ENCODE measurements at places on chromosomes 6 and 20.

GRCh38 chr6:1787894-1788293, 178.2 kb downstream of the FOXC1 start:
- DNase-seq: no peak

GRCh38 chr6:6796818-6797217, 208.3 kb downstream of the LY86 start:
- peak; percentile 50 for DNase-seq

DNA sequence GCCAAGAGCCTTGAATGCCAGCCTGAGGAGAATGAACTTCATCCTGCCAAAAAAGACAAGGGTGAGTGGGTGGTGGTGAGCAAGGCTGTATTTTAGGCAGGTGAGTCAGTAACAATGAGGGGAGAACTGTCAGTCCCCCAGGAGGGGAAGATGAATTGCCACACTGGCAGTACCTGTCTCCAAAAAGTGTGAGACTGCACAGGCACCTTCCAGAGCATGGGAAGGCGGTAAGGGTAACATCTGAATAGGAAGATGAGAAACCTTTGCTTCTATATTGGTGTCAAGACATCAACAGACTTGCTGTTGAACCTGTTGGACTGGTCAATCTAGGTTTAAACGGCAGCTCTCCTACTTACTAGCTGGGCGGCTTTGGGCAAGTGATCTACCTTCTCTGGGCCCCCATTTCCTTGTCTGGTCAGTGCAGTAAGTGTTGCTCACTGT, 30.9 kb downstream of the STK35 start:
- no peak for DNase-seq

- DNase-seq: no peak
These were observed 274.8 kb upstream of the EXOC2 start for GRCh38 chr6:967701-968100.

DNA sequence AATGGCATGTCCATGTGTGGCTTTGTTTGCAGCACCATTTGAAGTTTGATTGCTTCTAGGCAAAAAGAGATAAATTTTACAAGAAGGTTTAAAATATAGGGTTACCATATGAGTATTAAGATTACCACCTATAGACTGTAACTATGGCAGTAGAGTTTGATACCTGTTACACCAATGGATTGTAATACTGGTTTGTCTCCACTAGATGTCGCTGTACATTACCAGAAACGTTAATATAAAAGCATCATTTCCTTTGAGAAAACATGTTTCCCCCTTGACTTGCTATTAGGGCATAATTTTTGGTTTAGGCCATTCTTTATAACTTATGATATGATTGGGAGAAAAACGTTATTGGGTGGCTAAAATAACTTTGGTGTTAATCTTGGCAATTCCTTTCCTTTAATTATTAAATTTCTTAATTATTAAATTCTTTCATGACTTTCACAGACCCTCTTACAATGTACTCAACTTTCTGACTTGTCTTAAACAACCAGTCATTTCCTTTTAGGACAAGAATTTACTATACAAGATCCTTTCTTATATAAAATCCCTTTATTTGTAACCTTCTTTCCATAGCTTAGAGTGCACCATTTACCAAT, 42.8 kb downstream of the HLA-DPB1 start:
- DNase-seq: peak; percentile 84

DNA sequence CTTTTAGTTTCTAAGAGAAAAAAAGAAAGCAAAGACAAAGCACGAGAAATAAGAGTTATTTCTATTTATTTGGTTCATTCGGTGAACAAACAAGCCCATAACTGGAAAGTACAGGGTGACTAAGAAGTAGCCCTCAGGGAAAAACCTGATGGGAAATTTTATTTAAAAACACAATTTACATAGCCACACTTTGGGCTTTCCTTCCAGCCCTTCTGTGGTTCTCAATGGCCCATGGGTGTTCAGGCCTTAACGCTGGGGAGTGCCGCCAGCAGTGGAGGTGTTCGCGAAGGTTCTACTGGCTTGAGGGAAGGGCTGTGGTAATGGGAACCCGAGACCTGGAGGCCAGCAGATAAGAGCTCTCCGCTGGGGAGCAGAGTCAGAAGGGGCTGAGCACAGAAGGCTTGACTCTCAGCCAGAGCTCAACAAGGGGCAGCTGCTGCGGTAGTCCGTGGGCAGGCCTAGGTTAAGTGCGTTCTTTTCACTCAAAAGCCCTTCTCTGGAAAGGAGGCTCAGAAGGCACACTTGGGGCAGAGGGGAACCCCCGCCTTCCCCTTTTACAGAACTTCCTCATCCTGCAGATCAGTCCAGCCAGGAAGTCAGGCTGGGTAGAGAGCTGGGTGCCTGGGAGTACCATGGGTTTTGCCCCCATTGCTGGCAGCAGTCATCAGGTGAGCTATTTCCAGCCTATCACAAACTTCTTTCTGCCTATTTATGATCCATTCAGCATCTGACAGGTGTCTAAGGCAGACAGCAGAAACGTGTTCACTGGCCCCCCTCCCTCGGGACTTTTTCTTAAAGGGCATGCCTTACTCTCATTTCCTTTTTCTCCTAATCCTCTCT, 8.8 kb upstream of the CD83 start:
- DNase-seq: peak; percentile 98

DNA sequence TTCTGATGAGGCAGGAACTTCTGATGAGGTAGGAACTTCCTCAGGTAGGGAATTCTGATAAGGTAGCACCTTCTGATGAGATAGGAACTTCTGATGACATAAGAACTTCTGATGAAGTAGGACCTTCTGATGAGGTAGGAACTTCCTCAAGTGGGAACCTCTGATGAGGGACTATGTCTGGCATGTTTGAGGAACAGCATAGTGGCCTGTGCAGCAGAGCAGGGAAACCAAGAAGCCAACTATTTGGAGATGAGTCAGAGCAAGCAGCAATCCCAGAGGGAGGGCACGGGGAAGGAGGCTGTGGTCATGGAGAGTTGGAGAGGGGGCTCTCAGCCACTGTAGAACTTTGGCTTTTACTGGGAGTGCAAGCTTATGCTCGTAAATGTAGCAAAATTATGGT, 132.4 kb downstream of the CFAP61 start:
- DNase-seq: peak; percentile 31

- DNase-seq: peak; percentile 89
These were observed 11.7 kb upstream of the MAPK13 start for GRCh38 chr6:36118550-36119107.

DNA sequence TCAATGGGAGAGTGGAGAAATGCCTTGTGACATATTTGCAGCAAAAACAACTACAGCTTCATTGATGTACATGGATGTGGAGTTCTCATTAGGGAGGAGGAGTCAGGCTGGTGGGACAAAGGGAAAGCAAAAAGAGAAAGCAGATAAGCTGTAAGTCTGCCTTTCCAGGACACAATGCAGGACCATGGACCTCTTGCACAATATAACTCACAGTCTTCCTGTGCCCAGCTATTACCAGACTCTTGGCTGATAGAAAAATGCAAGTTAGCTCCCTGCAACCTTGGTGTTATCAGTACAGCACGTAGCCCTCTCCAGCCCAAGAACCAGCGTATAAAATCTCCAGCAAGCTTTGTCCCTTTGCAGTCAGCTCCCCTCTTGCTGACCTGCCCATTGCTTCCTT, 232.3 kb downstream of the NFATC2 start:
- no peak for DNase-seq

DNA sequence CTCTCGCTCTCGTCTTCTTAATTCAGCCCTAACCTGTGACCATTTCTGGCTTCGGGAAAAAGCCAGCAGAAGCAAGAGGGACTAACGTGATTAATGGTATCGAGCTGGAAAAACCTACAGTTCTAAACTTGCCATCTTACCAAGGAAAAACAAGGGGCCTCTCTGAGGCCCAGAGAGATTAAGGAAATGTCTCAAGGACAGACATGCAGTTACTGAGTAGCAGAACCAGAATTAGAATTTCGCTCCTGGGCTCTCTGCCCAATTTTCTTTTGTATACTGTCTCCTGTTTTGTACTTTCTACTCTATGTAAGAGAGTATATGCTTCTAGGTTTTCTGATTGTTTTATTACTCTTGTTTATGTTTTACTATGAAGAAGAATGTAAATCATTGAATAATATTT, 67.8 kb upstream of the LTV1 start:
- no peak for DNase-seq

GRCh38 chr6:157106487-157106886, 216.8 kb downstream of the TMEM242 start:
- no peak for DNase-seq

DNA sequence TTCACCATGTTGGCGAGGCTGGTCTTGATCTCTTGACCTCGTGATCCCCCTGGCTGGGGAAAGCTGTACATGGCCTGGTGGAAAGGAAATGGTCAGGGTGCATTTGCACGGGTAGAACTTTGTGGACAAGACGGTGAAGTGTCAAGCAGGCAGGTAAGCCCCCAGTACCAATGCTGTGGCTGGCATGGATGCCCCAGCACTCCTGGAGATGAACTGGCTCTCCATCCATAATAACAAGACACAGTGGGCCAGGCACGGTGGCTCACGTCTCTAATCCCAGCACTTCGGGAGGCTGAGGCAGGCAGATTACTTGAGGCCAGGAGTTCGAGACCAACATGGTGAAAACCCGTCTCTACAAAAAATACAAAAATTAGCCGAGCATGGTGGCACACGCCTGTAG, 37.3 kb upstream of the TMEM181 start:
- no peak for DNase-seq

DNA sequence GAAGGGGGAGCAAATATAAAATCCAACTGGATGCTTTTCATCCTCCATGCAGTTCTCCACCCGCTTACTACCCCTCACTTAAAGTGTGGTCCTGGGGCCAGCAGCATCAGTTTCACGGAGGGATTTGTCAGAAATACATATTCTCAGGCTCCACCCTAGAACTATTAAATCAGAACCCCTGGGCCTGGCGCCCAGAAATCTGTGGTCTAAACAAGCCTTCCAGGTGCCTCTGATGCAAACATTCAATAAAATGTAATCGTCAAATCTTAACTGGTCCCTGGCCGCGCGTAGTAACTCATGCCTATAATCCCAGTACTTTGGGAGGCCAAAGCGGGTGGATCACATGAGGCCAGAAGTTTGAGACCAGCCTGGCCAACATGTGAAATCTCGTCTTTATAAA, 47.7 kb downstream of the ATXN1 start:
- no peak for DNase-seq

DNA sequence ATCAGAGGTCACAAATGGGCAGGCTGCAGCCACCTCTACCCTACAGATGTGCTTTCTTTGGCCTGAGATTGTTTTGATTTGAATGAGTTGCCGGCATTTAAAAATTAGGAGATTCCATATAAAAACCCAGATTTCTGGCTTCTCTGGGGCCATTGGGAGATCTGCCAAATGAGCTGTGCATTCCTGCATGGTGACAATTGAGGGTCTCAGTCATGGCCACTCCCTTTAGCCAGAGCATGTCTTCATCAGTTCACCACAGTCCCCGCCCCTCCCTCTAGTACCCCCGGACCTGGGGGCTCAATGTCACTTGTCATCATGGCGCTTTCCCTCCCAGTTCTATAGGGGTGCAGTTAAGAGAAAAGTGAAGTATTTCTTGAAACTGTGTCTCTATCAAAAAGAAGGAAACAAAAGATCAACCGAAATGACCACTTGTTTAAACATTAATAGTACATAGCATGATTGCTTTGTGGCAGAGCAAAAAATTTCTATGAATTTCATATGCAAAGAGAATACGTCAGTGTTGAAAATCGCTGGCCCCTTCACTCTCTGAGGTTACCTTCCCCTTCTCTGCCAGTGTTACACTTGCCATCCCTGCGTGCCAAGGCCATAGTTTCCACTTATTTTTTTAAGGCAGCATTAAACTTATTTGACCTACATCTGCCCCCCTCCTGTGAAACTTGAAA, 21.1 kb downstream of the EYA2 start:
- no peak for DNase-seq

DNA sequence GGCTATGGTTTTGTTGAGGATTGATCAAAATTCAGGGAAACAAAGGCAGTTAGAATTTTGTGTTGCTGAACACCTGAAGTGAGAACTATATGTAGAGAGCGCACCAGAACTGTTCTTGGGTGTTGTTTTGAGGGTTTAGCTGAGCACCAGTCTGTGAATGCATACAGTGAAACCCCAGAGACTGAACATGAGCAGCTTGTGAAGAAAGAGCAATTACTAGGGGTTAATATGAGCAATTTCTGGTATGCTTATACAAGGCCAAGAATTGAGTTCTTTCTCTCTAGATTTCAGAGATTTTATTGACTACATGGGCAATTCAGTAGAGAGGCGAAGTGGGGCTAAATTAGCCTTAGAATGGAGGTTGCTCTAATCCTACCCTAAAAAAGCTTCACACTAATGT, 93.9 kb downstream of the CD2AP start:
- no peak for DNase-seq

- peak; percentile 52 for DNase-seq
These were observed 29.3 kb upstream of the SLC23A2 start for GRCh38 chr20:5030348-5031205.

DNA sequence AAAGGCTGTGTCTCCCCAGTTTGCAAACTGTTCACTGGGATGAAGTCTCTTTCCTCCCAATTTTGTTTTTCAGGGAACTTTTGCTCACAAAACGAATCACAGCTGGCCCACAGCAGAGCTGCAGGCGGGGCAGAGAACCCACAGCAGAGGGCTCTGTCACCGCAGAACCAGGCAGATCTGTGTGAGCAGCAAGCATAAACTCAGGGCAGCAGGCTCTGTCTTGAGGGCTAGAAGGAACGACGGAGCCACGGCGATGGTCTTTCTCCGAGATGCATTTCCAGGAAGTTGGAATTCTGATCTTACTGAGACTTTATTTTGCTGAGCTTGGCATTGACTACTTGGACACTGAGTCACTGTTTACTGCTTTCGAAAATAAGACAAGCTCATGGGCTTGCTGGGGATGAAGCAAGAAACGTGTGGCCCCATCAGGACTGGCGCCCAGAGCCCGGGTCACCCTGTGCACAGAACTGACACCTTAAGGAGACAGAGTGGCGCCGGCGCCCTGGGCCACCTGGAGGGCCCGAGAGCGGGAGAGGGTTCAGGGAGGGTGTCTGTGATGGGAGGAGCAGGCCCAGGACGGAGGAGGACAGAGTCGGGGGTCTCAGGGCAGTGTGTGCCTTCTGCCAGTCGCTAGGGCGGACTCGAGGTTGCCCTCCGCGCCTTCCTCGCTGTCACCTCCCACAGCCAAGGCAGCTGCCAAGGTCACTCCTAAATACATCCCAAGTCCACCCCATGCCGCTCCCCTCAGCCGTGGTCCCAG, 106.3 kb upstream of the NXT1 start:
- DNase-seq: no peak

- no peak for DNase-seq
These were observed 6.9 kb downstream of the NT5E start for GRCh38 chr6:85456782-85457181.

DNA sequence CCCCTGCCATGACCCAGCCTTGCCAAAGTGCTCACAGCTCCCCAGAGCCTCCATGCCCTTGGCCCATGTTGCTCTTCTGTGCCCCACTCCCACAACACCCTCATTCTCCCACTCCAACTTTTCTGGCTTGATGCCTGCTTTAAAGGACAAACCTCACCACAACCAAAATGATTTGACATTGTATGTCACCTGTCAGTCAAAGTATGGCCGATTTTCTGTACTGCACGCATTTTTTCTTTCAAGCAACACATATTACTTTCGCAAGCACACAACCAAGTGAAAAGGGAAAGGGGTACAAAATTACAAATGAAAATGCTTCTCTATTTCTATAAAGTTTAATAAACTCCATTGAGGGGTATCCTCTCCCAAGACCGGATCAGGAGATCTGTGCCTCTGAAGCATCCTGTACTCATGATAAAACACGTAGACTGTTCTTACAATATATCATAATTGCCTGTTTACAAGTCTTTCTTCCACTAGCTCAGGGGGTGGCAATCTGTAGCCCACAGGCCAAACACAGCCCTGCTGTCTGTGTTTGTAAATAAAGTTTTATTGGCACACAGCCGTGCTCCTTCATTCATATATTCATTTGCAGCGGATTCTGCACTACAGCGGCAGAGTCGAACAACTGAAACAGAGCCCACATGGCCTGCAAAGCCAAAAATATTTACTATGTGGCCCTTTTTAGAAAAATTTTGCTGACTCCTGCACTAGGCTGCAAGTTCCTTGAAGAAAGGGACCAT, 32.5 kb downstream of the SLC22A23 start:
- DNase-seq: no peak
